Dorsolateral prefrontal cortex (tissue), 122 donors: ENCODE measurements at places on chromosomes 6 and 20.

DNA sequence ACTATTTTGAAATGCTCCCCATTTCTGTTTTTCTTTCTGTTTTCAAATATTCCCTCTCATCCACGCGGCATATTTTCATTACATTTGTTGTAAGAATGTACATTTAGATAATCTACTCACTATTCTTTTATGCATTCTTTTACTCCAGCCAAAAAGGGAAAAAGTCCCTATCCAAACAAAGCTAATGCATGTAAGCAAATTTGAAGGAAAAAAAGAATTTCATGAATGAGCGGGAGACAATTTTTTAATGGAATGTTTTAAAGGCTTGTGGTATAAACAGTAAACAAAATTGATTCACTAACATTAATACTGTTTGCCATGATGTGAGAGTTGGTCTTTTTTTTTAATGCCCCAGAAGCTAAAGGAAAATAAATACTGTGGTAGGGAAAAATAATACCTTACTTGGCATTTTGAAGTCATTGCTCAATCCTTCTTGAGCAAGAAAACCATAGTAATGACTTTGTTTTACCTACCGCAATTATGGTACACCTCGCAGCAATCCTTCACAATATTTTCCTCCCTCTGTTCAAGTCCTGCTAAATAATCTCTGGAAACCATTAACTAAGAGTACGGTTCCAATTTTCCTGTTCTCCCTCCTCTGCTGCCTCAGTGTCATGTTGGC, 79.0 kb downstream of the BACH2 start:
- no peak for DNase-seq

DNA sequence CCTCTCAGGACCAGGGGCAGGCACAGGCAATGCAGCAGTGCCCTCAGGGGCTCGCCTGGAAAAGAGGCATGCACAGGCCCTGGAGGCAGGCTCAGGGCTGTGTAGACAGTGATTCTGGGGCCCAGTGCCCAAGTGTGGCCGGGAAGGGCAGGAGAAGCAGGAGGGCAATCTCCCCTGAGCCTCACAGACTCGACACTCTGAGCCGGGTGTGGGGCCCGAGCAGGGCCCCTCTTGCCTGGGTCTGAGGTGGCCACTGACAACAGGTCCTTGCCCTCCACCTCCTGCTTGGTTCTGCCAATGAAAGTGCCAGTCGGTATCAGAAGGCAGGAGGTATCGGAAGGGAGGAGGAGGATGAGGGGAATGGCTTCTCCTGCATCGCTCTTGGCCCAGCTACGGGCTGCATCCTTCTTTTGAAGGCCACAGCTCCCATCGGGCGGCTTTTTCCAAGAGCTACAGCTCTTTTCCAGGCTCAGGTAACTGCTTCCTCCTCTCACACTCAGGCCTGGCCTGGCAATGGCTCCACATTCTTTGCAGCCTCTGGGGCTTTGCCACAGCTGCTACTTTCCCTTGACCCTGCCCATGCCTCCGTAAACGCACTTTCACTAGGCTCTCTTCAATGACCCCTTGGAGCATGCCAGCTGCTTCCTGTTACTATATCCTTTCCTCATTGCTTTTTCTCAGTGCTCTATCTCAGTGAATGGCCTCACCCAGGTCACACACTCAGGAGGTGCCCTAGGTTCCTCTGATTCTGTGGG, 24.5 kb downstream of the GABRR2 start:
- no peak for DNase-seq

GRCh38 chr6:125797886-125798444, 7.2 kb downstream of the NCOA7 start:
- DNase-seq = no peak

DNA sequence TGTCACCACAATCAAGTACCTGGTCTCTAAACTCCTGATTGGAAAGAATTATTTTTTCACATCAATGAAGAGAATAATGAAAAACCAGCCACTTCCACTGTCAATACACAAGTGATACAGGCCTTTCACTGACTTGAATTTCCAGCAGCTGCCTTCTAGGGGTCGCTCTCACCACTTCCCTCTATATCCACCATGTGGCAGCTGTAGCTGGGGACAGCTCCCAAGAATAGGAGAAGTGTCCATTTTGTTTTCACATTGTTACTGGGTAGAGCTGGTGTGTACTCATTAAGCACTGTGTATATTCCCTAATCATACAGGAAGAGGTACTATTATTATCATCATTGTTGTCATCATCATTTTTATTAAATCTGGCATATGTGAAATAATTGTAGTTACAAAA, 438.4 kb upstream of the SPTLC3 start:
- DNase-seq = no peak
